ENCODE measurements at places on chromosomes 11 and 22.

GRCh38 chr11:129387434-129387833, 11.8 kb downstream of the BARX2 start:
- H3K27me3 ChIP-seq = no peaks in the 10 kb centered on the region
- H3K4me3 ChIP-seq = no peak overlapping the region
- peaks cover 25% of the 10 kb centered on the region for H3K4me1 ChIP-seq
- H3K27ac ChIP-seq = no peak overlapping the region
- no peaks in the 10 kb centered on the region for H3K36me3 ChIP-seq

DNA sequence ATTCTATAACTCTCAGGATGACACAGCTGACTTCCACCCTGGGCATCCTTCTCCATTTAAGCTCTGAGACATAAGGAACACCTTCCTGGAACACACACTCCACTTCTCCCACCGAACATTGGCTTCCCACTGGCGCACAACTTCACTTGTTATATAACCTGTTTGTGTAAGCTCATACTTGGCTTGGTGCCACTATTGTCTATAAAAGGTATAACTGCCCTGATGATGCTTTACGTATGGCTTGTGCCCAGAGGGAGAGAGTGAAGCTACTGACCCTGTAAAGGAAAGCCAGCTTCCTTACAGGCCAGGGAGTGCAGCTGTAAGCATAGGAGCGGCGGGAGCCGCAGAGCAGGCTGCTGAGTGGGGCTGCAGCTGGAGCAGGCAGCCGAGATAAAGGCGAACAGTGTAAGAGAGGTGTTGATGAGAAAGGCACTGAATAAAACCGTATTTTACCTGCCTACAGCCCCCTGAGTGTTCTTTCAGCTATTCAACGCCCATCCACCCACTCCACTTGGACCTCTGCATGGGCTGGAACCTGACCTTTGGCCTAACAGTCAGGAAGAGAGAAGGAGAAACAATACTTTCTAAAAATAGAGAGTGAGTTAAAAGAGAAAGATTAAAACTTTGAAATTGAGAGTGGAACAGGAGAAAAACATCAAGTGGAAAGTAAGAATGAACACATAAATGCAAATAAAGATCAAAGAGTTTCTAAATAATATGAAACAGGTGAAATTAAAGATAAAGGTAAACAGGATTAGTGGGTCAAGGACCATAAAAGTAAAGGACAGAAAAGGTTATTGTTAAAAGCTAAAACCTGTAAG, 252.1 kb upstream of the ARHGAP42 start:
- H3K27me3 ChIP-seq = no peaks in the 10 kb centered on the region
- H3K4me1 ChIP-seq = peaks cover 16% of the 10 kb centered on the region
- peaks cover 1% of the 10 kb centered on the region for H3K36me3 ChIP-seq
- H3K4me3 ChIP-seq = no peak overlapping the region

DNA sequence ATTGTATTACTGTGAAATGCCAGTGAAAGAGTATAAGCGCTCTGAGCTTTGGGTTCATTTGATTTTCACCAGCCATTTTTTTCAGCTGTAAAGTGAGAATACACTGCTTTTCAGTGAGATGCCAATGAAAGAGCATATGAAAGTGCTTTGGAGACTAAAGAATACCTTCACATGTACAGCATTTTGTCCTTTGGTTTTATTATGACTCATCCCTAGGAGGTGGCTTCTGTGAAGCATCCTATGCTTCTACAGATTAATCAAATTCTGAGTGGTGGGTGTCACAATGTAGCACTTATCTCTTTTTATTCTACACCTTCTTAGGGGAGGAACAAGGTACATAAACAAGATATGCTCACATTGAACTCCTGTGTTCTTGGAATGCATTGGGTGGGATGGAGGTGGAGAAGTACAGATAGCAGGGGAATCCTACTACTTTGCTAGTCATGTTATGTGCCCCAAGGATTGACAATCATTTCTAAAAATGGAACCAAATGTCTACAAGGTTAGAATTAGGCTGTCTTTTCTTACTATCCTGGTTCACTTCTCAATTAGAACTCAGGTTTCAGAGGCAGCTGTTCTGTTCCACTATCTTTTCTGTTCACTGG, 18.7 kb downstream of the TRIM44 start:
- H3K27me3 ChIP-seq = no peaks in the 10 kb centered on the region
- peak overlapping the region; percentile 66 for H3K27ac ChIP-seq
- DNase-seq = no peak
- H3K4me1 ChIP-seq = peaks cover 28% of the 10 kb centered on the region
- no peak overlapping the region for H3K4me3 ChIP-seq

- peaks cover 15% of the 10 kb centered on the region for H3K4me1 ChIP-seq
- no peak overlapping the region for H3K4me3 ChIP-seq
Measured at GRCh38 chr11:114277637-114278341, 18.4 kb upstream of the NNMT start.

DNA sequence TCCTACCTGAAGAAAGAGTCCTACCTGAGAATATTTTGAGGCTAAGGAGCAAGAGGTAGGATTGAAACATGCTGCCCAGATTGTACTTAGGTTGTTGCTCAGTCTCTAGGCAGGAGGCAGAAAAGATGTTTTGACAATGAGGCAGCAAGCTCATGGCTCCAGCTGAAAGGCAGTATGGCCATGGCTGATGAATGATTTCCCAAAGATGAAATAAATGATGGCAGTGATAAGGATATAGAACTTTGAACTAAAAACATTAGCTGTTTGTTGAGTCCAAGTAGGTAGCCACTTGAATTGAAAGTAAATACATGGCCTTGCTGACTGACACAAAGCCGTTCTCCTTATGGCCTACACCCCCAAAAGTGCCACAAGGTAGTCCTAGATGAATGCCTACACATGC, 6.8 kb upstream of the NEU3 start:
- DNase-seq = no peak
- H3K4me3 ChIP-seq = no peak overlapping the region
- H3K27me3 ChIP-seq = no peaks in the 10 kb centered on the region
- no peaks in the 10 kb centered on the region for H3K36me3 ChIP-seq
- no peak overlapping the region for H3K27ac ChIP-seq
- H3K4me1 ChIP-seq = peaks cover 26% of the 10 kb centered on the region

GRCh38 chr11:6377902-6378639, 12.2 kb upstream of the SMPD1 start:
- H3K4me3 ChIP-seq = no peak overlapping the region
- no peak overlapping the region for H3K27ac ChIP-seq
- no peaks in the 10 kb centered on the region for H3K27me3 ChIP-seq
- H3K36me3 ChIP-seq = no peaks in the 10 kb centered on the region

GRCh38 chr22:48951836-48952235, 875.8 kb downstream of the BRD1 start:
- H3K27me3 ChIP-seq = no peaks in the 10 kb centered on the region
- H3K4me3 ChIP-seq = no peak overlapping the region
- no peaks in the 10 kb centered on the region for H3K36me3 ChIP-seq

- no peak for DNase-seq
- peaks cover 14% of the 10 kb centered on the region for H3K36me3 ChIP-seq
- H3K4me3 ChIP-seq = peak overlapping the region; percentile 98
- peak overlapping the region; percentile 99 for H3K27ac ChIP-seq
Measured at GRCh38 chr11:808427-809286, 1.1 kb upstream of the RPLP2 start.

DNA sequence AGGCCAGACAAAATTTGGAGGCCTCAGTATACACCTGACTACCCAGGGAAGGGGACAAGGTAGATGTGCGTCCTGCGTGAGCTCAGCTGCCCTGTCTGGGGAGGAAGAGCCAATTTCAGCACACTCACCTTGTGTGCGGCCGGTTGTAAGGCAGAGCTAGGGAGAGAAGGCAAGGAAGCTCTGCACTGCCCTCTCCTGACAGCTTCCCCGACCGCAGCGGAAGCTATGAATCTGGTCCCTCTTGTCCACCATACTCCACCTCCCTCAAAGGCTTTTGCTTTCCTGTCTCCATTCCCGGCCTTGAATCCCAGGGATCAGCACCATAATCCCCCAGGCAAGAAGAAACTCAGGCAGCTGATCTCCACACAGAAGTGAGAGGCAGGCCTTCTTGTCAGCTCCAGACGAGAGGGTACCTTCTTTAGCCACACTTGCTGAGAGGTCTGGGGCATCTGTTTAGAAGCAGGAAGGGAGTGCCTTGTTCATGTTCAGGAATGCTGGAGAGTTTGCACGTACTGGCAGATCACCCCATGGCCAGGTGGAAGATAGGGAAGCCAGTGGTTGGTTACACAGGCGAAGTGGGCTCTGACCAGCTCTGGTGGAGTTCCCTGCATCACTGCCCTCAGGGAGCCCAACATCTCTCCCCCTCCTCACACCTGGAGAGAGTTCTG, 62.5 kb downstream of the FEZ1 start:
- H3K4me3 ChIP-seq = no peak overlapping the region
- no peaks in the 10 kb centered on the region for H3K27me3 ChIP-seq
- DNase-seq = peak; percentile 65
- H3K27ac ChIP-seq = no peak overlapping the region
- H3K4me1 ChIP-seq = 0 out of 2 replicates have a peak, but pooled peaks cover 7% of the 10 kb centered on the region
- H3K36me3 ChIP-seq = no peaks in the 10 kb centered on the region

GRCh38 chr11:32266601-32267000, 168.7 kb downstream of the WT1 start:
- H3K4me1 ChIP-seq = 0 out of 2 replicates have a peak, but pooled peaks cover 11% of the 10 kb centered on the region
- no peak for DNase-seq
- H3K4me3 ChIP-seq = no peak overlapping the region
- H3K27me3 ChIP-seq = no peaks in the 10 kb centered on the region
- H3K27ac ChIP-seq = no peak overlapping the region
- H3K36me3 ChIP-seq = no peaks in the 10 kb centered on the region

GRCh38 chr11:1483445-1483961, 3.1 kb downstream of the MOB2 start:
- peaks cover 2% of the 10 kb centered on the region for H3K36me3 ChIP-seq
- no peak for DNase-seq
- H3K4me3 ChIP-seq = no peak overlapping the region
- H3K4me1 ChIP-seq = no peaks in the 10 kb centered on the region

- DNase-seq = no peak
- H3K27me3 ChIP-seq = no peaks in the 10 kb centered on the region
- no peak overlapping the region for H3K4me3 ChIP-seq
- no peak overlapping the region for H3K27ac ChIP-seq
- peaks cover 6% of the 10 kb centered on the region for H3K4me1 ChIP-seq
Measured at GRCh38 chr22:31287818-31288495, 4.3 kb downstream of the PIK3IP1 start.

DNA sequence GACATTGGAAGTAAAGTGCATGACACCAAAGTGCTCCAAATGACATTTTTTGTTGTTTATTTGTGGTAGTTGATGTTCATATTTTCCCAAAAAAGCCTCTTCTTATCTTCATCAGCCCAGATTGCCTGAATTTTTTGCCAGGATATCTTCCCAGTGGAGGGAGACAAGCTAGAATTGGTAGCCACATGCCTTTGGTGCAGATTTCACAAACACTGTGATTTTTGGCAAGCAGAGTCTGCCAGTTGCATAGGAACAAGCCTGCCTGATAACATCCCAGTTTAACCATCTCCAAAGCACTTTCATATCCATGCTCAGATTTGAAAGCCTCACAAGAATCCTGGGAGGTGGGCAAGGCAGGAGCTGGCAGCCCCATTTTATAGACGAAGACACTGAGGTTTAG, 102.3 kb upstream of the SYT13 start:
- DNase-seq = no peak
- no peaks in the 10 kb centered on the region for H3K4me1 ChIP-seq
- peaks cover 1% of the 10 kb centered on the region for H3K27me3 ChIP-seq
- H3K27ac ChIP-seq = no peak overlapping the region
- H3K36me3 ChIP-seq = no peaks in the 10 kb centered on the region

DNA sequence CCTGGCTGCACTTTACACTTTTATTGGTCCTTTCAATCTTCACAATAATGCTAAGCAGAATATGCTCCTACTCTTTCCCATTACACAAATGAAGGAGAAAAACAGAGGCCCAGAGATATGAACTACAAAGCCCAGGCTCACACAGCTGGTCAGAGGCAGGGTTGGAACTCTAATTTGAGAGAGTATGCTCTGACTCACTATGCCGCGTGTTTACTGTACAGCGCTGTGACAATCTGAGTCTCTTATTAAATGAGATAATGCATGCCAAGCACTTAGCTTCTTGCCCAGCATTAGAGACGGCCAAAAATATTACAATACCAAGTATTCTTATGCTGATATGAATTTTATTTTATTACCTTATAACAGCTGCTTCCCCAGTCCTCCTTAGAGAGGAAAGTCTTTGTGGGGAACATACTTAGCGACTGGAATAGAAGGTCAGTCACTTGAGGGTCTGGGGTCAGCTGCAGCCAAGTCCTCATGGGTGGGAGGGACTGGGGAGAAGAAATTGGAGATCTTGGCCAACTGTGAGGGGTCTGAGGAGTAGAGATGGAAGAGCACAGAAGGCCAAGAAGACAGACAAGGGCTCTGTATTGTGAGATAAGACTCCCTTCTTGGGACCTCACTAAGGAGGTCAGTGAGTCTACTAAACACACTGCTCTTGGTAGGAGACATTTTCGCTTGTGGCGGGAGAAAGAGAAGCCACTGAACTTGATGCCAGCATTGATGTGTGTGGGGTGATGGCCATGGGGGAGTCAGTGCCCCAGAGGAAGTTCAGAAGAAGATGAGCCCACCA, 150.8 kb upstream of the TIMP3 start:
- DNase-seq = no peak
- no peaks in the 10 kb centered on the region for H3K4me1 ChIP-seq
- no peaks in the 10 kb centered on the region for H3K36me3 ChIP-seq
- H3K27me3 ChIP-seq = no peaks in the 10 kb centered on the region
- no peak overlapping the region for H3K27ac ChIP-seq

GRCh38 chr11:76626266-76626665, 44.3 kb downstream of the LRRC32 start:
- H3K36me3 ChIP-seq = no peaks in the 10 kb centered on the region
- peaks cover 13% of the 10 kb centered on the region for H3K4me1 ChIP-seq
- no peak overlapping the region for H3K27ac ChIP-seq
- H3K4me3 ChIP-seq = no peak overlapping the region
- H3K27me3 ChIP-seq = no peaks in the 10 kb centered on the region

GRCh38 chr22:44588348-44588747, 90.3 kb upstream of the RTL6 start:
- no peak overlapping the region for H3K4me3 ChIP-seq
- DNase-seq = no peak
- H3K36me3 ChIP-seq = no peaks in the 10 kb centered on the region
- H3K4me1 ChIP-seq = peaks cover 4% of the 10 kb centered on the region
- no peaks in the 10 kb centered on the region for H3K27me3 ChIP-seq
- no peak overlapping the region for H3K27ac ChIP-seq

- no peaks in the 10 kb centered on the region for H3K4me1 ChIP-seq
- H3K27me3 ChIP-seq = peaks cover 2% of the 10 kb centered on the region
- no peak overlapping the region for H3K27ac ChIP-seq
- H3K36me3 ChIP-seq = no peaks in the 10 kb centered on the region
- no peak overlapping the region for H3K4me3 ChIP-seq
Measured at GRCh38 chr11:126525702-126526101, 170.2 kb downstream of the ST3GAL4 start.

DNA sequence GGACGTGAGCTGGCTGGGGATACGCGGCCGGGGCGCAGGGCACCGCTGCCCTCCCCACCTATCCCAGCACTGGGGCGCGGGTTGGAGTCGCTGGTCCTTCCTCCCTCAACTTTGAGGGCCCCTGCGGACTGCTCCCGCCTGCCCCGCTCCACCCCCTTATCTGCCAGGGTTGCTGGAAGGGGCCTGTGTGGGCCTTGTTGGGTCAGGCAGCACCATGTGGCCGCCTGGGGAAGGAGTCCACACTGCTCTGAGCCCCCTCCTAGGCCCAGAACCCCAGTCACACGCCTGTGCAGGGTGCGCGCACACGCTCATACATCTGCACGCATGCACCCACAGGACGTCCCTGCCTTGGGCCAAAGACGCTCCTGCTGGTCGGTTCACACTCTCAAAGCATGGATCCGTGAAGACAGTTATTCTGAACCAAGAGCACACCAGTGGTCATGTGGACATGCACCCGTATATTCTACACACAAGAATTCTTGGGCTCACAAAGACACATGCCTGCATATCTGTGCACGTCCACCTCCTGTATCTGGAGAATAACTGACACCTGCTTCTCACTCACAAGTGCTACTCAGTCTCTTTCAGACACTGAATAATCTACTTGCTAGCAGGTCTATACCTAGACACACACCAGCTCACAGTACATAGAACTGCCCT, 710 bp downstream of the TUB start:
- no peaks in the 10 kb centered on the region for H3K4me1 ChIP-seq
- H3K36me3 ChIP-seq = no peaks in the 10 kb centered on the region
- no peaks in the 10 kb centered on the region for H3K27me3 ChIP-seq
- DNase-seq = no peak
